ENCODE measurements at places on chromosomes 11 and 22.

DNA sequence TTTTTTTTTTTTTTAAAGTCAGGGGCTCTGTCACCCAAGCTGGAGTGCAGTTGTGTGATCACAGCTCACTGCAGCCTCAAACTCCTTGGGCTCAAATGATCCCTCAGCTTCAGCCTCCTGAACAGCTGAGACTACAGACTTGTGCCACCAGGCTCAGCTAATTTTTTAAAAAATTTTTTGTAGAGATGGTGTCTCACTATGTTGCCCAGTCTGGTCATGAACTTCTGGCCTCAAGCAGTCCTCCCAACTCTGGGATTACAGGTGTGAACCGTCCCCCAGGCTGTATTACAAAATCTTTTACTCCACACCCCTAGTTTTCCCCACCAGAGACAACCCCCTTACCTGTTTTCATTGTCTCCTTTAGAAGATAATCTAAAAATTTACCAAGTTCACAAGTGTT lies 1.9 kb downstream of the CCDC117 start:
- no peak for DNase-seq

- no peak for DNase-seq
Measured at GRCh38 chr11:131957201-131957600, 586.8 kb downstream of the NTM start.

DNA sequence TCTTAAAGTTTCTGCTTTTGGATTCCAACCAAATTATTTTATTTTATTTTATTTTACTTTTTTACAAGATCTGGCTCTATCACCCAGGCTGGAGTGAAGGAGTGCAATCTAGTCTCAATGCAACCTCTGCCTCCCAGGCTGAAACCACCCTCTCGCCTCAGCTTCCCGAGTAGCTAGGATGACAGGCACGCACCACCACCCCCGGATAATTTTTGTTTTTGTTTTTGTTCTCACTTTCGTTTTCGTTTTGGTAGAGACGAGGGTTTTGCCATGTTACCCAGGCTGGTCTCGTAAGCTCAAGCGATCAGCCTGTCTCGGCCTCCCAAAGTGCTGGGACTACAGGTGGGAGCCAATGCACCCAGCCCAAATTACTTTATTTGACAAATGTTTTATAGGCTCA lies 219.8 kb downstream of the ETS1 start:
- DNase-seq, result no peak

DNA sequence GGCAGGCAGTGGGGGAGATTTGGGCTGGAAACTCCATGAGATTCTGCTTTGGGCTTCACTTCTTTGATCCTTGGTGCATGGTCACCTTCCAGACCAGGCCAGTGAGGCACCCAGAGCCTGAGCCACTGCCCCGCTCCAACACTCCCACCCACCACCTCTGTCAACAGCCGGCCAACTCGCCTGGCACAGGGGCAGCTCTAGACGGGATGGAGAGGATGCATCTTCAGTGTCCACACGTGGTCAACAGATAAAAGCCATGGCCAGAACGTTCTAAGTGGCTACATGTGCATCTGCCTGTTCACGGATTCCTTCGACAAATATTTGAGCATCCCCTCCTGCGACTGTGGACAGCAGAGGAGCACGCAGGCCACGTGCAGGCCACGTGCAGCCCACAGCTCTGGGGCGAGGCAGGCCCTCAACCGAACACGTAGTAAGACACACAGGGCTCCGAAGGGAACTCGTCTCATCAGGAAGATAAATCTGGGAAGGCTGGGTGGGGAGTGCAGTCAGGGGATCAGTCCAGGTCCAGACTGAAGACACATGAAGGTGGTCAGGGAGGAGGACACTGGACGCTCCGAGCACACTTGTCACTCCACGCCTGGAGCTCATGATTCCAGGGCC lies 1.2 kb downstream of the LRRC56 start:
- DNase-seq, result no peak

- DNase-seq, result peak; percentile 85
Measured at GRCh38 chr22:11307998-11308397, 4220.0 kb upstream of the OR11H1 start.

- DNase-seq, result no peak
Measured at GRCh38 chr11:67409261-67409666, 5.4 kb downstream of the TBC1D10C start.

DNA sequence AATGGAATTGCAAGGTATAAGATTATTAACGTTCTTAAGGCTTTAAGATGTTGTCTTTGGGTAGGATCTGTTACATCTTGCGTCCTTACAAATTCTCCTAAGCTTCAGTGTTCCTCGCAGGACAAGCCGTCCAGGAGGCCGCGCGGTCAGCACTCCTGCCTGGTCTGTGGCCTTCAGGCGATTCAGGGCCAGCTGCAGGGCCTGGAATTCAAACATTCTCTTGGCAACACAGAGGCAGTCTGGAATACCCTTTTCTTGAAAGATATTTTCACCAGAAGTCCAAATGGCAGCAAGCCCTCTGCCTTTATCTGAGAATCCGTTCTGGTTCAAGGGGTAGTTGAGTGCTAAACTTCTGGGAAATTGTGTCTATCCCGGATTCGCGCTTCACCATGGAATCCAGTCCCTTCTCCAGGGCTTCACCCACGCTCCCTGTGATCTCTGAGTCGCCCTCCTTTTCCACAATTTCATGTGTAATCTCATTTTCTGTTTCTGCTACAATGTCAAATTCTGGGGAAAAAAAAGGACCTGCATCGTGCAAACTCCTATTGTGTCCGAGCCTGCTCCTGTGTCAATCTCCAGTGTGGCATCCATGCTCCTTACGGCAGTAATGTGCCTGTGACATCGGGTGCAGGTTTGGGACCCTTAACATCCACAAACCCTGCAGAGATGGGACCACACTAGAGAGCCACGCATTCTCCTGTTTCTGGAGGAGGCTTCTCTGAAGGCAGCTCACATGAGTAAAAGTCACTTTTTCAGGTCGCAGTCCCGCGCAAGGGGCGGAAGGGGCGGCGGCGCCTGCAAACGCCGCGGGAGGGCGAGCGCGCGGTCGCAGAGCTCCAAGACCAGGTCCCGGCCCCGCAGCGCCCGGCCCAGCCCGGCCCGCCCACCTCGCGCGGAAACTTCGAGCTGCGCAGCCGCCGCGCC lies 25.4 kb upstream of the SORL1 start:
- DNase-seq, result no peak

DNA sequence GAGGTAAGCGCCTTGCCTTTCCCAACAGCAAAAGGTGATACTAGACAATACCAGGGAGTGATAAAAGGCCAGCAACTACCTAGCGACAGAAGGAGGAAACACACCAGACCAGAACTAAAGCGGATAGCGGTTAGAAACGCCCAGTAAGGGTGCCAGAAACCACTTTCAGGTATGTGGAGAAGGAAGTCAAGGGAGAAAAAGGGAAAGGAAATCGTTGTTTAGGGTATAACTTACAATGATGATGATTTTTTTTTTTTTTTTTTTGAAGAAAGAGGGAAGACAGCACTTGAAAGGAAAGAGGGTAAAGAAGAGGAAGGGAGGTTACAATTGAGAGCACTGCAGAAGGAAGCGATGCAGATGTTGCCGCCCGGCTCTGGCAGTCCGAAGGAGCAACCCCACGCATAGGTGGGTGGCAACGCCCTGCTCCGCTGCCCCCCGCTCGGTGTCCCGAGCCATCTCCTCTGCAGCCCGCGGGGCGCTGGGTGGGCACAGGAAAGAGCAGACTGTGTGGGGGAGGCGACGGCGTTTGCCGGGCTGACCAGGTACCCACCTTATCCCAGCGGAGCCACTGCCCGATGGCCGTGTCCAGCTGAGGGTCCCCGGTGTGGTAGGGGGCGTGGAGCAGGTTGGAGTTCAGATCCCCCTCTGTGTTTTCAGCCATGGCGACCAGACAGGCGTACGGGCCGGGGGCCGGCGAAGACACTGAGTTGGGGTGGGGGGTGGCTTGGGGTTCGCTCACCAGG lies 561 bp downstream of the PGM2L1 start:
- DNase-seq, result no peak

DNA sequence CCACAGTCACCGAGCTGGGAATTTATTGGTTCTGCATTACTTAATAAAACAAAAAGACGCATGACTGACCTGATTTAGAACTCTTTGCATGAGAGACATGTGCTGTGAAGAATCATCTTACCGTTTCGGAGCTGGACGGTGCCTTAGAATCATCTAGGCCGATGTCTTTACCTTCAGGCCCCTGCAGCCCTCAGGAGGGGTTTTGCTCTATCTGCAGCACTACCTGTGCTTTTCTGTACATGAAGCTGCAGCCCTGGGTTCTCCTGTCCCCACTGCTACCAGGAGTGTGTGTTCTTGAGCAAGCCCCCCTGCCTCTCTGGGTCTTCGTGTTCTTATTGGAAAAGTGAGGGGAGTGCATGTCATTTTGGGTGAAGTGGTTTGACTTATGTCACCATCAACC lies 94.0 kb upstream of the OR4B1 start:
- no peak for DNase-seq

GRCh38 chr11:114321621-114322257 lies 25.5 kb downstream of the NNMT start:
- DNase-seq, result no peak

- DNase-seq, result no peak
Measured at GRCh38 chr11:67408437-67409200, 4.7 kb downstream of the TBC1D10C start.

DNA sequence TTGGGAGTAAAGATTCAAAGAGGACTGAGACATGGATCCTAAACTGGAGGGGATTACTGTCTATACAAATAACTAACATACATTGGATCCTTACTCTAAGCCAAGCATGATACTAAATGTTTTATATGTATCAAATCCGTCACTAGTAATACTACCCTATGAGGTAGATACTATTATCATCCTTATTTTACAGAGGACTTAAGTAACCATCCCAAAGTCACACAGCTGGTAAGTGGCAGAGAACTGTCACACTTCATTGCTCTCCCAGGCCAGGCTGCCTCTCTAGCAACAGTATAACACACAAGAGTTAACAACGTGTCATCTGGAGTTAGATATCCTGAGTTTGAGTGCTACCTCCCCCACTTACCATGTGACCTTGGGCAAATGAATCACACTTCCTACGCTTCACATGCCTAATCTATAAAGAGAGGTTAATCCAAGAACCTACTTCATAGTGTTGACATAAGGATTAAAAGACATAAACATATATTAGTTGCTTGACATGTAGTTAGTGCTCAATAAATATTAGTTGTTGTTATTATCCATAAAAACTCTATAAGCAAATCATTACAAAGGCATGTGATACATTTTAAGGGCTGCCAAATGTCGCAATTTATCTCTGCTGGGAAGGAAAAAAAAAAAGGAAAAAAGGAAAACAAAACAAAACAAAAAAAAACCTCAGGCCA lies 33.8 kb upstream of the SPON1 start:
- DNase-seq, result peak; percentile 82

DNA sequence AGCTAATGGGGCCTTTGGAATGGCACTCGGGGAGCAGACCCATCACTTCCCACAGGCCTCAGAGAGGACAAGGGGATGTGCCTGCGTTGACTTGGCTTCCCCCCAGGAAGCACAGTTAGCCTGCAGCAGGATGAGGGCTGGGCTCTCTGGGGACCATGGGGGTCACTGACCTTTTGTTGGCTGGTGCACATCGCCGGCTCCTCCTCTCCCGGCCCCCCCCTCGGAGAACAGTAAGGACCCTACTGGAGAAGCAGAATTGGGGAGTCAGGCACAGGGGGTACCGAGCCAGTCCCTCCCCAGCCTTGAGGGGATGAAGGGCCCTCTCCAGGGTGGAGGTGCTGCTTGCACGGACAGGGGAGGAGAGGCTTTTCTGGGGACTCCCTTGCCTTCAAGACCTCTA lies 32.8 kb downstream of the NRXN2 start:
- no peak for DNase-seq

DNA sequence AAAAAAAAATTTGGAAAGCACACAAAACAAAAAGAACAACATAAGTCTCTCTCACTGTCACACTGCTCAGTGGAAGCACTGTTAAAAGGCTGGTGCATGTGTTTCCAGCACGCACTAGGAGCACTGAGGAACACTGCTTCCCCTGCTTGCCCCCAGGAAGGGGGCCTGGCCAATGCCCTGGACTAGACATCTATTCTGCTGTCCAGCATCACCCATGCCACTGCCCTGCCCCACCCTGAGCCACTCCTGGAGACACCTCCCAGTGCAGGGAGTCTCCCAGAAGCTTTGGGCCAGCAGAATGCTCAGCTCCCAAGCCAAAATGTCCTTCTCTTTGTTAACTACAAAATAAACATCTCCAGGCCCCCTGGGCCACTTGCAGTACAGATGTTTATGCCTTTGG lies 49.7 kb upstream of the EMID1 start:
- no peak for DNase-seq

DNA sequence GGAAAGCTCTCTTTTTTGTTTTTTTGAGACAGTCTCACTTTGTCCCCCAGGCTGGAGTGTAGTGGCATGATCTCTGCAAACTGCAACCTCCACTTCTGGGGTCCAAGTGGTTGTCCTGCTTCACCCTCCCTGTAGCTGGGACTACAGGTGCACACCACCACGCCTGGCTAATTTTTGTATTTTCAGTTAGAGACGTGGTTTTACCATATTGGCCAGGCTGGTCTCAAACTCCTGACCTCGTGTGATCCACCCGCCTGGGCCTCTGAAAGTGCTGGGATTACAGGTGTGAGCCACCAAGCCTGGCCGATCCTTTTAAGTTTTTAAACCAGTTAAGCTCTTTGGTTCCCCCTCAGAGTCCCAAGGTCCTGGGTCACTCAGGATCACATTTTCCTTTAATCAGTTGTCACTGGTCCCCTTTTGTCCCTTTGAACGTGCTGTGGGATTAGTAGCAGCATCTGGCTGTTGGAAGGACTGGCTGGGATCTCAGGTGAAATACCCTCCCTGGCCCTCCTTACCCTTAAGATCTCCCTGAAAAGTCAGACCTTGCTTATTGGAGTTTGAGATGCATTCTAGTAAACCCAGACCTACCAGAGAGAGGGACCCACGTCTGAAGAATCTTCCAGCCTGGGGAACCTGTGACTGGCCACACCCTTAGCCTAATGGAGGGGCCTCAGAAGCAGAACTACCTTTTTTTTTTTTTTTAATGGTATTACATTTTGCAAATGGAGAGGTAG lies 8.1 kb downstream of the MALAT1 start:
- no peak for DNase-seq

DNA sequence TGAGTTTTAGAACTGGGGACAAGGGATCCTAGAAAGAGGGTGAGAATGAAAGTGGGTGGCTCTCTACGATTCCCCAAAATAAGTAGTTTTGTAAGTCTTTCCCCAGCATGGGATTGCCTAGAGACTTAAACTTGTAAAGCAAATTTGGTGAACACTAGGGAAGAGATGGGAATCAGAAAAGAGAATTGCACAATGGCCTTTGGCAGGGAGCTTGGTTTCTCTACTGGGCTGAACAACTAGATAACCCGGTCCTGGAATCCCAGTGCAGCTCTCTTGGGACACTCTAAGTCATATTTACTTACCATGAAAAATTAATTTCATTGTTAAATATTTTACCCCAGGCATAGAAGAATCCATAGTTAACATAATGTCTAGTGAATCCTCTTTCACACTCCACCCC lies 16.5 kb upstream of the USP18 start:
- DNase-seq, result no peak

- no peak for DNase-seq
Measured at GRCh38 chr11:7673724-7674434, 579 bp upstream of the CYB5R2 start.

- DNase-seq, result no peak
Measured at GRCh38 chr11:64685536-64685935, 37.5 kb downstream of the NRXN2 start.

- DNase-seq, result no peak
Measured at GRCh38 chr11:103486604-103487003, 377.4 kb downstream of the DYNC2H1 start.
